ENCODE measurements at places on chromosomes 7 and 10.

DNA sequence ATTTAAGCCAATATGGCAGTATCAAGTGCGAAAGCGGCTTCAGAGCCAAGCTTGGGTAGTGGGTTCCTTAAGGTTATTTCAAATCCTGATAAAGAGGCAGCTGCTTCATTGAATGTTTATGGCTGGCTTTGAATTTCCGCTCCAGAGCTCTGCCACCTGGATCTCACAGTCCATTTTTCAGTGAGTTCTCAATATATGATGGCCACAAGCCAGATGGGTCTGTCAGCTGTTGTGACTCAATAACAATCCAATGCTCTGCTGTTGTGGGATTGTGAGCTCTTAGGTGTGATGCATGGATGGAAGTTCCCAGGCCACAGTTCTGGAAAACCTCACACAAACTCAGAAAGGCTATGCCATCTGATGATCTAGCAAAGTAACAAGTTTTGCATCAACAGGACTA is 743.8 kb upstream of the LRRN3 start:
- peak; percentile 68 for DNase-seq

- DNase-seq = no peak
Observed at GRCh38 chr10:13865758-13866491, 279.2 kb downstream of the PRPF18 start.

DNA sequence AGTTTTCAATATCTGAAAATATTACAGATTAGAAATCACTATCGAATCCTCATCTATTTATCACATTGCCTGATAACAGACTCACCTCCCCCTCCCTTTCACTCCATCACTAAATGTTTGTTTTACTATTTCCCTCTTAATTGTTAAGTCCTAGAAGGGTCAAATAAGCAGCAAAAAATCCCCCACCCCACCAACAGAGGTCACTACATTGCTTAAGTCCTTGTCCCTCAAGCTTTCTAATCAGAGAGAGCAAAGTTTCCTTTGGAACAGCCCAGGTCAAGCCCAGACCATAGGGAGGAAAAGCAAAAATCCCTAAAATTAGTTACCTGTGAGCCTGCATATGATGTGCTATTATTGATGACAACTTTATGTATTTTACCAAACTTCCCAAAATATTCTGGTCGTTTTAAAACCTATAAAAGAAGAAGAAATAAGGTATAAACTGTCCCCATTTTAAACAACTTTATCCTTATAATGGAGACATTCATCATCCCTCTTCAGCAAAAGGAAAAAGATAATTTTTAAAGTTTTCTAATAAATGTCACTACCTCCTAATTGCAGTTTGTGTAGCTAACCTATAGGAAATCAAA is 95.0 kb downstream of the CNOT4 start:
- peak; percentile 37 for DNase-seq

- peak; percentile 15 for DNase-seq
Observed at GRCh38 chr10:99435986-99436638, 5.7 kb upstream of the GOT1 start.

- peak; percentile 99 for DNase-seq
Observed at GRCh38 chr7:39084349-39084748, 106.6 kb downstream of the POU6F2 start.

DNA sequence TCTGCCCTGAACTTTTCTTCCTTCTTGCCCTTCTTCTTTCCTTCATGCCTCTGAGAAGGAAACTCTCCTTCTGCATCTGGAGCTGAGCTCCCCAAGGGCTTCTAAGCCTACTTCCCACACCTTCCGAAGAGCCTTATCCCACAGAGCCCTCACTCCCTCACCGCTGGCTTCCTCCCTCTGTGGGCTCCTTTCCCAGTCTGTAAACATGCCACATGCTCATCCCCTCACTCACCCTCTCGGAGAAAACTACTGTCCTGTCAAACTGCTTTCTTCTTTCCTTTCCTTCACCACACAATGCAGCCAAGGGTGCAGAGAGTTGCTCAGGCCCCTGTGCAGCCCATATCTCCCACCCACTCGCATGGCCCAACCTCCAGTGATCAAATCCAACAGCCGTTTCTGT is 18.1 kb downstream of the ANKRD16 start:
- no peak for DNase-seq

DNA sequence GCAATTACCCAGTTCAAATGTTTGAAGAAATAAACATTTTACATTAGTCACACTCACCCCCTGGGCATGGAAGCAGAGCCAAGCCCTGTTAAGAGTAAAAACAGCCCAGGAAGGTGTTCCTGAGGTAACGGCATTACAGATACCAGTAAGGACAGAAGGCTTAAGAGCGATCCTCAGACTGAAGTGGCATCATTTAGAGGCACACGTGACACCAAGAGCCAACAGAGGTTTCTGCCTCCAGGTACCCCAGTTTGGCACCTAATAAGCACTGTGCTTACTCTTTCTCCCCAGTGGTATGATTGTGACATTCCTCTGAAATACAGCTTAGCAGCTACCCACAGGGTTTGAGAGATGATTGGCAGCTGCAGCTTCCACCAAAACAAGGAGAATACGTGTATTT is 17.2 kb downstream of the MMS19 start:
- no peak for DNase-seq

DNA sequence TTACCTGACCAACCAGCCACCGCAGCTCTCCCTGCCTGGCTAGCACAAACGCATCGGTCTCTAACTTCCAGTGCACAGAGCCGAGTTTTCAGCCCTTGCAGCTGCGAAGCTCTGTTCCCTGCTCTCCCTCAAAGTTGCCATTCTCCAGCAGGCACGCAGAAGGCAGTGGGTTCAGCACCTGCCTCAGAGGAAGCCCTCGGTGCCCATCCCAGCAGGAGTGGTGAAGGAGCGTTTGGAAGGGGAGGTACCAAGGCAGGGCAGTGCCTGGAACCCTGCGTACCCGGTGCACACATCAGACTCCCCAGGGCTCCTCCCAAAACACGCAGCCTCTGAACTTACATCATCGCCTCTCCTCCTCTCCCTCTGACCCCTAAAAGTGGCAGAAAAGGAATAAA is 1.7 kb upstream of the STK32C start:
- no peak for DNase-seq

GRCh38 chr10:4450981-4451908 is 374.8 kb upstream of the AKR1E2 start:
- DNase-seq = no peak

DNA sequence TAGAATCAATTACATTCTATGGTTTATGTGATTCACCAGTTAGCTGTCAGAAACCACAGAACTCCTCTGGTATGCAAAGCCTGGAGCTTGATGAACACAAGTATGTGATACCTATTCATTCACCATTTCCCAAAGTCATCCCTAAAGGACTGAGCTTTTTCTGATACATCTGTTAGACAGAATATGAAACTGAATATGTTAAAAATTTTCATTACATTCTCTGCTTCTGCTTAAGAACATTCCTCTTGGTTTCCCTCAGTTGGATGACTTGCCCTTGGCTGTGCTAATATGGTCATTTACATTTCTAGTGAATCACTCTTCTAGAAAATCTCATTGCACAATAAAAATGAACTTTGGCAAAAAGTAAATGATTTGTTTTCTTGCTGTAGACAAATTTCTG is 10.8 kb upstream of the PON1 start:
- DNase-seq = no peak
